ENCODE measurements at places on chromosomes 13 and 19.

- no peak for DNase-seq
Measured at GRCh38 chr19:55067869-55068268, 4.9 kb upstream of the RDH13 start.

- no peak for DNase-seq
Measured at GRCh38 chr13:26861941-26862340, 101.4 kb upstream of the GPR12 start.

DNA sequence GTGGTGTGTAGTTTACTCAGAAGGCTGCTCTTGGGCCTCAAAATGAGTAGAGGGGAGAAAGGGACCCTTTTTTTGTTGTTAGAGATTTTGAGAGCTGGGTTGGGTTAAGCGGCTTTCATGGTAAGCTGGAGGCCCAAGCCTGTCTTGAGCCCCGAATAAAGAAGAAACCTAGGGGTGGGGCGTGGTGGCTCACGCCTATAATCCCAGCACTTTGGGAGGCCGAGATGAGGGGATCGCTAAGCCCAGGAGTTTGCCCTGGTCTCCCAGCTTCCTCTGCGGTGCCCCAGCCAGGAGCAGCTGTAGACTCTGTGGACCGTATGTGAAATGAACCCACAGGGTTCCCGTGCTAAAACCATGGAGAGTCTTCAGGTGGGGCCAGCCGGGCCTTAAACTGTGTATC, 56.1 kb downstream of the KDM4B start:
- no peak for DNase-seq

GRCh38 chr13:106109391-106109791, 426.1 kb downstream of the EFNB2 start:
- DNase-seq = no peak
